Psoas muscle (tissue), 8 donors: ENCODE measurements at places on chromosomes 2 and 18. TPM values are rescaled to one million over a fixed set of nuclear protein-coding genes. Genes with fewer than 3 reads are reported as not detected.

Gene CYRIA
- 5.1 TPM for polyA plus RNA-seq

Gene MTCL1
- polyA plus RNA-seq = 1.3 TPM

Gene FEV
- not detected for polyA plus RNA-seq

Gene TBC1D8
- polyA plus RNA-seq = 11.3 TPM

Gene BOLL
- polyA plus RNA-seq = 2.9 TPM

Gene BCL2
- polyA plus RNA-seq = 1.1 TPM

Gene SOWAHC
- polyA plus RNA-seq = 0.56 TPM

Gene IGFBP2
- 10.0 TPM for polyA plus RNA-seq

Gene C2orf72
- polyA plus RNA-seq = 0.05 TPM

Gene SERPINB10
- not detected for polyA plus RNA-seq

Gene RBKS
- polyA plus RNA-seq = 4.6 TPM

Gene FSIP2
- 0.03 TPM for polyA plus RNA-seq

Gene UGT1A10
- not detected for polyA plus RNA-seq

Gene FOXD4L1
- 0.14 TPM for polyA plus RNA-seq

Gene TUBB8B
- not detected for polyA plus RNA-seq

Gene GAREM1
- polyA plus RNA-seq = 3.4 TPM

Gene CCDC68
- 1.3 TPM for polyA plus RNA-seq

Gene EFEMP1
- 8.5 TPM for polyA plus RNA-seq
